Vagina (tissue), 2 donors: ENCODE measurements at places on chromosomes 16 and 17. TPM values are rescaled to one million over a fixed set of nuclear protein-coding genes. Genes with fewer than 3 reads are reported as not detected.

Gene TERB1
- total RNA-seq, result not detected

DNA sequence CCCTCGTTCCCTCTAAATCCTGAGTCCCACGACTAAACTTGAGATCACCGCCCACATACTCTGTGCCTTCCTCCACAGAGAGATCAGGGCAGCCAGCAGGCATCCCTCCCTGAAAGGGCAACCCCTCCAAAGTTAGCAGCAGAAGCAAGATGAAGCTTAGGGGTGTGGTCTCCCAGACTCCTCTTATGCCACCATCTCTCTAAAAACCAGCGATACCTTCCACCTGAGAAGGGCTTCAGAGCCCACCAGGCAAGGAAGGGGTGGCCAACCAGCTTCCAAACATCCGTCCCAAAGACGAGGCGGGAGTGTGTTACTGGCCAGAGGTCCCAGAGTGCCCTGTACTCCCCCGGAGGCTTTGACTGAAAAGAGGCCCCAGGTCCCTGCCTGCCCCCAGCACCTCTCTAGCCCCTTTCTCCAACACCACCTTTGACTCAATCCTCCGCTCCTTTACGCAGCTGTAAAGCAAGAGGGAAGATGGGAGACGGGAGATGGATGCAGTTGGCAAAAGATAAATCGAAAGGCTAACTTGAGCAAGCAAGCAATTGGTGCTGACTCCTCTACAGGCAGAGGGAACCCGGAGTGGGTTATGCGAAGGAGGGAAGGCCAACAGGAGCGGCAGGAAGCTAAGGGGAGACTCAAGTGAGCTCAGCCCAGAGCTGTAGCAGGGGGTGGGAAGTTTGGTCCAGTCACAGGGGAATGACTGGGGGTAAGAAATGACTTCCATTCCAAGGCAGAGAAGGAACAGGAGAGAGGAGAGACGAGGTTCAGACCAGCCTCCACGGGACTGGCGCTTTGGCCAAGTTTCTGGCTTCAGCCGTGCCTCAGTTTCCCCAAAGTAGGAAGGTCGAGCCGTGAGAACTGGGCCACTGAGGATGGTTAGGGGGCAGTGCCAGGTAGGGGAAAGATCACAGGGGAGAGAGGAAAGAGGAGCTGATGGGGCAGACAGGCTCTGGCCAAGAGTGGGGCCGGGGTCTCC is 1.0 kb downstream of the ST3GAL2 start:
- no peak for DNase-seq
- H3K4me3 ChIP-seq, result peak overlapping the region; percentile 84
- peaks cover 52% of the 10 kb centered on the region for H3K4me1 ChIP-seq
- H3K27ac ChIP-seq, result peak overlapping the region; percentile 73

GRCh38 chr17:3532106-3532858 is 25.3 kb downstream of the TRPV3 start:
- H3K36me3 ChIP-seq, result no peaks in the 10 kb centered on the region
- no peaks in the 10 kb centered on the region for H3K27me3 ChIP-seq
- no peak for DNase-seq
- H3K27ac ChIP-seq, result no peak overlapping the region

Gene KRT28
- total RNA-seq, result not detected

- H3K36me3 ChIP-seq, result no peaks in the 10 kb centered on the region
- H3K4me3 ChIP-seq, result no peak overlapping the region
- H3K4me1 ChIP-seq, result no peaks in the 10 kb centered on the region
- no peaks in the 10 kb centered on the region for H3K27me3 ChIP-seq
Observed at GRCh38 chr17:36629252-36629847, 28.0 kb downstream of the MRM1 start.

DNA sequence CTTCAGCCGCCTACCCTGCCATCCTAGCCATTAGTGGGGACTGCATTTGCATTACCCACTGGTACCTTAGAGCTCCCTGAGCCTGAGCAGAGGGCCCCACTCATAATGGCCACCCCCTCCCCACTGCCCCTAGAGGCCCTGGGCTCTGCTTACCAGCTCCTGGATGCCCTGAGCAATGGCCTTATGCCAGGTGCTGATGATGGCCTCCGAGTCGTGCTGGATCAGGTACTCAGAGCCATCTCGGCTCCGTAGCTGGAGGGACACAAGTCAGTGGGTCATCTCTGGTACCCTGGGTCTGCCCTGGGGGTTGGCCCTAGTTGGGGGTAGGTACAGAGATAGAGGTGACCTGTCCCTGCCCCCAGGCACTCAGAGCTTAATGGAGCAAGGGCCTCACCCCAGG is 34.9 kb downstream of the ARHGAP27 start:
- H3K36me3 ChIP-seq, result no peaks in the 10 kb centered on the region
- H3K4me1 ChIP-seq, result peaks cover 14% of the 10 kb centered on the region

- no peaks in the 10 kb centered on the region for H3K36me3 ChIP-seq
- no peak for DNase-seq
- H3K4me1 ChIP-seq, result peaks cover 8% of the 10 kb centered on the region
- no peak overlapping the region for H3K4me3 ChIP-seq
Observed at GRCh38 chr16:50390371-50390771, 21.6 kb upstream of the BRD7 start.

Gene SLC6A2
- 9.6 TPM for total RNA-seq

Gene PRDM7
- total RNA-seq, result not detected

- no peak for DNase-seq
- H3K27ac ChIP-seq, result no peak overlapping the region
- no peak overlapping the region for H3K4me3 ChIP-seq
- H3K27me3 ChIP-seq, result no peaks in the 10 kb centered on the region
- H3K4me1 ChIP-seq, result no peaks in the 10 kb centered on the region
Observed at GRCh38 chr16:25093208-25094061, 18.1 kb upstream of the LCMT1 start.

DNA sequence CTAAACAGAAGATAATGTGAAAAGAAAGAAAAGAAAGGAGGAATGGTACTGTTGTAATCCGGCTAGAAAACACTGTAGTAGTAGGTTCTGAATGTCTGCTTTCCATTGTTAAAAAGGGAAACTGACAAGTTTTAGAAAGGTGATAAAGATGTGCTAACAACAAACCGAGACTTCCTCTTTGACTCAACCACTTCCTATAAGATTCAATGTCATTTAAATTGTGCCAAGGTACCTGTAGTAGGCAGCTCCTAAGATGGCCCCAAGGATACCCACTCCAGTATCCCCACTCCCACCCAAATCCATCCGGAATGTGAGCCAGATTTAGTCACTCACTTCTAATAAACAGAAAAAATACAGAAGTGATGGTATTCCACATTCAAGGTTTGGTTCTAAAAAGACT is 31.2 kb downstream of the XYLT1 start:
- no peaks in the 10 kb centered on the region for H3K36me3 ChIP-seq
- H3K27me3 ChIP-seq, result no peaks in the 10 kb centered on the region
- peaks cover 12% of the 10 kb centered on the region for H3K4me1 ChIP-seq
- DNase-seq, result no peak
- H3K4me3 ChIP-seq, result no peak overlapping the region

DNA sequence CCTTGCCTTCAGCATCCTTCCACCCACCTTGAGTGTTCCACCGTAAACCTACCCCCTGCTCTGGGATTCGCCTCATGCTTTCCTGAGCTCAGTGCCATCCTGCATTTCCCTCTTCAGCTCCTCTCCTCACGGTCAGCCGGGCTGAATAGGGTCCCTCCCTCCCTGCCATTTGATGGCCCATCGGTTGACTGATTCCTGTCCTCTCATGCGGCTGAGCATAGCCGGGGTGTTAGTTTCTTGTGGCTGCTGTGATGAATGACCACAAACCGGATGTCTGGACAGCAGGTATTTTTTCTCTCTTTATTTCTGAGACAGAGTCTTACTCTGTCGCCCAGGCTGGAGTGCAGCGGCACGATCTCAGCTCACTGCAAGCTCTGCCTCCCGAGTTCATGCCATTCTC is 44.1 kb upstream of the MGAT5B start:
- H3K4me3 ChIP-seq, result no peak overlapping the region
- H3K36me3 ChIP-seq, result no peaks in the 10 kb centered on the region
- H3K4me1 ChIP-seq, result no peaks in the 10 kb centered on the region
- DNase-seq, result no peak

DNA sequence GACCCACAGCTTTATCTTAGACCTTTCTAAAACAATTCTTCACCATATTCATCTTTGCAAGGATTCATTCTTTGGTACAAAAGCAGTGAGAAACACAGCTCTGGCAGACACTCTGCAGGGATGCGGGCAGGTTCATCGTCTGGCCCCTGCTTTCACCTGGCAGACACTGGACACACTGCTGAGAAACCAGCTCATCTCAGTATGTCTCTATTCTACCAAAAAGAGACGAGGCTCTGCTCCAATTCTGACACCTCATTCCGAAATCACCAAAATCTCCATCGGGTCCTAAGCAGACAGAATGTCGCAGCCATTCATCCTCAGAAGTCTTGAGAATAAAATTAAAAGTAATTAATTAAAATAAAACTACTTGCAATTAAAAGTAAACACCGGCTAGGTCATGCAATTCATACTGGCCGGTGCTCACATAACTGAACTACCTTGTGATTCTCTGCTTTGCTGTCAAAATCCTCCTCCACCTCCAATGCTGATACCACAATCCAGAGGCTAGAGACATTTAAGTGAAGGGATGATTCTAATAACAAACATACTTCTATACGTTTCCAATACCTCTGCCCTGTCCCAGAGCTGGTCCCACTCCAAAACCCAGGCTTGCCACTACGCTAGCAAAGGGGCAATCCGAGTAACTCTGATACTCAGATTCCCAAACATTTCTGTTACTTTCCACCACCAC is 1.3 kb downstream of the RNF157 start:
- DNase-seq, result no peak
- H3K4me3 ChIP-seq, result peak overlapping the region; percentile 76
- no peaks in the 10 kb centered on the region for H3K27me3 ChIP-seq
- peaks cover 16% of the 10 kb centered on the region for H3K4me1 ChIP-seq

DNA sequence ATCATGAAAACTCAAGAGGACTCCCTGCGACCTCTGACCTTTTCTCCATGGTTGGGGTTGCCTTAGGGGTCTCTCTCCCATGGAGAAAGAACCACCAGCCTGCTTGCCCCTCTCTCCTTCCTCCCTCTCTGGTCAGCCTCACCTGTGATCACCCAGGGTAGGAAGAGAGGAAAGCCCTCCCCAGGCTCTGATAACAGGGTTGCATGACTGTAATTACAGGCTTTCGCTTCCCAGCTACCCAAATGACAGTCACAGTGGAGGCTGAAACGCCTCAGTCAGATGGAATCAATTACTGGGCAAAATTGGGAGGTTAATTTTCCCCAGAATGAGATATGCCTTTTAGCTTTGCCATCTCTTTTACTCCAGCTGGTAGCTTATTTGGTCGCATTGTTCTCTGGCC is 265.8 kb upstream of the SOX9 start:
- no peaks in the 10 kb centered on the region for H3K27me3 ChIP-seq
- H3K27ac ChIP-seq, result no peak overlapping the region
- no peak for DNase-seq

DNA sequence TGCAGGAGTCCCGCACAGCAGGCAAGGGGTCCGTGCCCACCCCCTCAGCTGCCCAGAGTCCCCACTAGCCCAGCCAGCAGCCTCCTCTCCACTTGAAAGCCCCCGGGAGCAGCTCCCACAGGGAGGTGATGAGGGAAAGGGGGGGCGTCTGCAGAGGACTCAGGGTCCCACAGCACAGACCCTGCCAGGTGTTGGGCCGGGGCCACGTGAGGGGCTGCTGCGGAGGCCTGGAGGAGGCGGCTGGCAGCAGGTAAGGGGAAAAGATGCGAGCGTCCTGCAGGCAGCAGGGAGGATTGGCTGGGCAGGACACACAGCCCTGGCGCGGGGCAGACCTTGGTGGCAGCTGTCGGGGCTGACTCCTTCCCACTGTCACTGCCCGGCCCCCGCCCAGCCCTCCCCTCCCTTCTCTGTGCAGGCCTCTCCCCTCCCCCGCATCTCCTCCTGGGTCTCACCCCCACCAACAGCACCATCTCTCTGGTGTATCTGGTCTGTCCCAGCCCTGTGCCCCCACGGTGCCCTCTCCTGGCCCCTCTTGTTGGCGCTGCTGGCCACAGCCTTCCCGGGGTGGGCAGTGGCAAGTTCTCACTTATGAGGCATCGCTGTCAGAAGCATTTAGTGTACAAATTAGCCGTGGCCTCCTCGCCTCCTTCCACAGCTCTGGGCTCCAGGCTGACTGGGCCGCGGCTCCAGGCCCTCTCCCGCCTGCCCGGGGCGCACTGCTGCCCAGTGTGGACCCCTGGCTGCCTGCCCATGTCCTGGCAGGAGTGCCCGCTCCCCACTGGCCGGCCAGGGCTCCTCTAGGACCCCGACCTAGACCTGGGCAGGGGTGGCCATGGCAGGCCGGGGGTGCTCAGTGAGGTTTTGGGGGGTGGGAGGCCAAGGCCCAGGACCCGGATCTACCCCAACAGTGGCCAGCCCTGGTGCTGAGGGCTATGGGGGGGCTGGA is 4.4 kb upstream of the PRR35 start:
- no peaks in the 10 kb centered on the region for H3K27me3 ChIP-seq
- no peak overlapping the region for H3K4me3 ChIP-seq
- H3K27ac ChIP-seq, result no peak overlapping the region
- no peak for DNase-seq
- H3K36me3 ChIP-seq, result peaks cover 24% of the 10 kb centered on the region

Gene SPHK1
- total RNA-seq, result 11.0 TPM

DNA sequence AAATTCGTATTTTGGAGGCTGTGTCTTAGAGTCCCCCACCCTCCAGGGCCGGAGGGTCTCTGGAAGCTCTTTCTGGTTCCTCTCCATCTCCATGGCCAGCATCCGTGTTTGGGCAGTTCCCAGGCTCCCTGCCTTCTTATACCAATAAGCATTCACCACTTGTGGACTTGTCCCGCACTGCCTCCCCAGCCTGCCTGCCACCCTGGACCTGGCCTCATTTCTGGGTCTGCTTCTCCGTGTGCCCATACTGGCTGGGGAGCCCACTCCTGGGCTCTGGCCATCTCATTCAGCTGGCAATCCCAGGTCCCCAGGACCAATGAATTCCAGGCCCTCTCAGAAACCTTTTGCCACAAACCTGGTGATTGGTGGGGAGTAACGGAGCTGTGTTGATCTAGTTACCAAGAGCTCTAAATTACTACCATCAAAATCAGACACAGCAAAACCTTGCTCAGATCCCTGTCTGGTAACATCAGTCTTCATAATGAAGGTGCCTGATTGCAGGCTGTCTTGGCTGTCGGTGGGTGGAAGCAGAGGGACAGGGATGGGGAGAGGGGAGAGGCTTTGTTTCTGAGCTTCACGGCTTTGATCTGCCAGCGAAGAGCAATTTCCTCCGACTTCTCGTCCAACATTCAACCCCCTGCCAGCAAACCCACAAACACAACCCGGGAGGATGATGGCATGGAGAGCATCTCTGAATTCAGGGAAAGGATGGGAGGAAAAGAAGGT is 27.7 kb upstream of the CRHR1 start:
- H3K36me3 ChIP-seq, result no peaks in the 10 kb centered on the region
- no peaks in the 10 kb centered on the region for H3K27me3 ChIP-seq
- no peak overlapping the region for H3K27ac ChIP-seq
- no peaks in the 10 kb centered on the region for H3K4me1 ChIP-seq
- no peak for DNase-seq
